ENCODE measurements at places on chromosomes 3 and 15.

GRCh38 chr3:185406121-185406620 is 43.2 kb downstream of the MAP3K13 start:
- H3K4me1 ChIP-seq: peaks cover 10% of the 10 kb centered on the region
- no peak overlapping the region for H3K27ac ChIP-seq
- no peak overlapping the region for H3K4me3 ChIP-seq
- H3K27me3 ChIP-seq: no peaks in the 10 kb centered on the region
- no peak for DNase-seq

DNA sequence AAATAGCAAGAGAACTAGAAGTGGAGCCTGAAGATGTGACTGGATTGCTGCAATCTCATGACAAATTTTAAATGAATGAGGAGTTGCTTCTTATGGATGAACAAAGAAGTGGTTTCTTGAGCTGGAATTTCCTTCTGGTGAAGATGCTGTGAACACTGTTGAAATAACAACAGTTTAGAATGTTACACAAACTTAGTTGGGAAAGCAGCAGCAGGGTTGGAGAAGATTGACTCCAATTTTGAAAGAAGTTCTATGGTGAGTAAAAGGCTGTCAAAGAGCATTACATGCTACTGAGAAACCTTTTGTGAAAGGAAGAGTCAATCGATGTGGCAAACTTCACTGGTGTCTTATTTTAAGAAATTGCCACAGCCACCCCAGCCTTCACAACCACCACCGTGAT is 220.9 kb upstream of the LRRFIP2 start:
- no peak overlapping the region for H3K27ac ChIP-seq
- H3K27me3 ChIP-seq: peaks cover 1% of the 10 kb centered on the region
- no peak for DNase-seq
- no peaks in the 10 kb centered on the region for H3K4me1 ChIP-seq
- H3K4me3 ChIP-seq: no peak overlapping the region

- H3K27ac ChIP-seq: no peak overlapping the region
- peaks cover 11% of the 10 kb centered on the region for H3K36me3 ChIP-seq
- H3K4me3 ChIP-seq: no peak overlapping the region
- no peak for DNase-seq
Observed at GRCh38 chr15:93265111-93265556, 176.1 kb upstream of the RGMA start.

DNA sequence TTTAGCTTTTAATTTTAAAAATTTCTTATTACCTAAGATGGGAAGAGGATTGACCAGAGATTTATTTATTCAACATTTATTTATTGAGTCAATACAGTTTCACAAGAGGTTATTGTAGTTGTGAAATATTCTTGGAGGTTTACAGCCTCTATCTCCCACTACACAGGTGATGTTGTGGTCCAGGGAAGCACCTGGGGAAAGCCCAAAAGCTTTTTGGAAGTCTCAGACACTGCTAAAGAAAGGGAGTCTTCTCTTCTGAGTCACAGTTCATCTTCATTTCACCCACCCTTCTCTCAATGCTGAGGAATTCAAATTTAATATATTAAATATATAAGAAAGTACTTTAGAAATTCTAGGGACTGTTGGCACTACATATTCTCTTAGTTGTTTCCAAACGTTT is 41.8 kb downstream of the SERPINI1 start:
- no peaks in the 10 kb centered on the region for H3K4me1 ChIP-seq
- no peaks in the 10 kb centered on the region for H3K36me3 ChIP-seq
- H3K27ac ChIP-seq: no peak overlapping the region
- no peaks in the 10 kb centered on the region for H3K27me3 ChIP-seq

Data from HFFc6 (cell line).